Gastrocnemius medialis (tissue), 4 donors: ENCODE measurements at places on chromosomes 1 and 21.

- DNase-seq, result no peak
These were observed 580 bp downstream of the RBM34 start for GRCh38 chr1:235160383-235160956.

GRCh38 chr1:203308328-203308922 is 3.1 kb downstream of the BTG2 start:
- no peak for DNase-seq

DNA sequence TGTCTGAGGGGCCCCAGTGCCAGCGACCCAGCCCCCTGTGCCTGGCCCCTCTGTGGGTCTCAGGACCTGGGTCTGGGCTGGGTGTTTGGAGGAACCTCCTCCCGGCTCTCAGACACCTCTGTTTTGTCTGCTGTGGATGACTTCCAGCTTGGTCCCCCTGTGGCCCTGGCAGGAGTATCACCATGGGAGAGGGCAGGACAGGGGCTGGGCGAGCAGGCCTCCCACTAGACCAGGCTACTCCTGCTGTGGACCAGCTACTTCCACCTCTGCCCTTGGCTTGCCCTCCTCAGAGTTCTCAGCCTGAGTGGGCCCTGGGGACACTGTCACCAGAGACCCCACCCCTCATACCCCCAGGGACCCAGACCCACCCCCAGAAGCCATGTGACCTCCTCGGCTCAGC is 21.8 kb downstream of the PLCH2 start:
- no peak for DNase-seq

- DNase-seq, result no peak
These were observed 16.5 kb downstream of the LHX4 start for GRCh38 chr1:180246579-180246978.

DNA sequence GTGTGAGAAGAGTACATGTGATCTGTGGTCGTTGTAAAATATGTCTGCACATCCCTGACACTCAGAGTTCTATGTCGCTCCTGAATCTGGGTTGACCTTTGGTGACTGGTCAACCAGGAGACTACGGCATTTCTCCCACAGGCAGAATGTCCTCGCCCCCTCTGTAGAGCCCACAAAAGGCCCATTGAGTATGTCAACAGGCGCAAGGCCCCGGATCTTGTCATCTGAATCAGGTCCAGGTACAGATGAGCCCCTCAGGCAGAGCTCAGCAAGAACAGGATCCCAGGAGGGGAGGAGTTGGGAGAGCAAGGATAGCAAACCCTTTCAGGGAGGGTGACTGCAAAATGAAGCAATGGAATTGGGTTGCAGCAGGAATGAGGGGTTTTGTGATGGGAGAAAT is 126.5 kb downstream of the MATN1 start:
- DNase-seq, result no peak

- no peak for DNase-seq
These were observed 125.5 kb upstream of the SERBP1 start for GRCh38 chr1:67555461-67556296.

GRCh38 chr1:159866905-159867663 is 4.6 kb upstream of the VSIG8 start:
- no peak for DNase-seq

GRCh38 chr1:5577255-5578040 is 414.8 kb downstream of the NPHP4 start:
- DNase-seq, result no peak

DNA sequence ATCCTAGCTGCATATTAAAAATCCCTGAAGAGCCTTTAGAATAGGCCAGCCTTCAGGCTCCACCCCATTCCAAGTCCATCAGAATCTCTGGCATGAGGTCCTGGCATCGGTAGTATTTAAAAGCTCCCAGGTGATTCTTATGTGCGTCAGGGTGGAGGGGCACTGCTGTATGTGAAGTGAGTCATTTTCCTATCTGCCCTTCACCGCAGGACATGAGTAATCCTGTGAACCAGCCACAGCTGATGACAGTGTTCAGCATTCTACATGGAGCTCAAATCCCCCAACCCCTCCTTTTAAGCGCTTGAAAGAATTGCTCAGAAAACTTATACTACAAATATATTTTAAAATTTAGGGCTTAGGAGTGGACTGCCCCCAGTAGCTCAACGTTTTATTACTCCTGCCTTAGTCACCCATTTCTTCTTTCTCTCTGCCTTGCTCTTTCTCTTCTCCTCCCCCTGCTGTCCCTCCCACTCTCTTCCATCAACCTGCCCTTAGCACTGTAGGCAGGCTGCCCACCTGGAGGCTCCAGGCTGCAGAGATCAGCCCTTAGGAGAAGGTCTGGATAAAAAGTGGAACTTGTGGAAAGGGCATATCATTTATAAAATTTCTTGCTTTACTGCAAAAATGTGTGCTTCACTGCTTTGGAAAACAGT is 73.8 kb upstream of the ZNF281 start:
- DNase-seq, result no peak

- no peak for DNase-seq
These were observed at the start of gene SLC30A10 for GRCh38 chr1:219927956-219928790. Gene SLC30A10 (minus strand): TSS chr1:219928557. CDS start chr1:219928440, 117 bp downstream.

GRCh38 chr1:24459551-24460266 is 42.9 kb upstream of the RCAN3 start:
- DNase-seq, result no peak

GRCh38 chr21:41366522-41367151 is 4.8 kb downstream of the MX2 start:
- no peak for DNase-seq

DNA sequence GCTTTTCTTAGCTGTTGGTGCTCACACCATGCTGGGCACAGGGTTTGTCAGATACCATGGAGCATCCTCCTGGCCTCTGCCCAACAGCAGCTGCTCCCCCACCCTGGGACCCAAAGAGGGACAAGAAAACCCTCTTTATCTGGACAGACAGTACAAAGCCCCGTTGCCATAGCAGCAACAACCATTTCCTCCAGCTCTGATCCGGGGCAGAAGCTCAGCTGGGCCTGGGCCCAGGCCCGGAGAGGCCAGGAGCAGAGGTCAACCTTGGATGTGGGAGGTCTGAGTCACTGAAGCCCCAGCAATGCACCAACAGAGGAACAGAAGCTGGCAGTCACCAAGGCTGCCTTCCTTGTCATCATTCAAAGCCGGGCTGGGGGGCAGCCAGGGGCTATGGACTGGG is 228.4 kb upstream of the POU3F1 start:
- DNase-seq, result no peak

- DNase-seq, result no peak
These were observed 90.7 kb downstream of the URB2 start for GRCh38 chr1:229716704-229717103.

DNA sequence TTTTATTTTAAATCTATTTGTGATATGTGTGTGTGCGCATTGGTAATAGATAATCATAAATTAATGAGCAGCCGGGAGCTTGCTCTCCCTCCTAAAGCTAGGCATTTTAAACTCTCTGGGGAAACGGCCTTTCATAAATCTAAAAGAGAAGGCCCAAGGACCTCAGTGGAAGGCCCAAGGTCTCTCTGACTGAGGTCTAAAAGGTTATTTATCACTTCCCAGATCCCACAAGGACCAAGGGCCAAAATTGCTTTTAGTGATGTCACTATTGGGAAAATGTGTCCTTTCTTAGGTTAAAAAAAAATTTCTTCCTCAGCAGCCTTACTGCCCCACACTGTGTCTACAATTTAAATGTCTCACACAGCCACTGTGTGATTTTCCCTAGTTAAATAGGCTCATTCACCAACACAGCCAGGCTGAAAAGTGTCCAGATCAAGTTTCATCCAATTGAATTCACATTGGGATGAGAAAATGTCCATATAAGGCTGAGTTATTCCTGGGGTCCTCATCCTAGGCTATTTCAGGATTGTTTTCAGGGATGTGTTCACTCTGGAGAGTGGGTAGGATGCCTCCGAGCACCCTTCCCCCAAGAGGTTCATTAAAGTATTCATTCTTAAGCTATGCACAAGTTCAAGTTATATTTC is 46.1 kb downstream of the SLC44A3 start:
- DNase-seq, result no peak

DNA sequence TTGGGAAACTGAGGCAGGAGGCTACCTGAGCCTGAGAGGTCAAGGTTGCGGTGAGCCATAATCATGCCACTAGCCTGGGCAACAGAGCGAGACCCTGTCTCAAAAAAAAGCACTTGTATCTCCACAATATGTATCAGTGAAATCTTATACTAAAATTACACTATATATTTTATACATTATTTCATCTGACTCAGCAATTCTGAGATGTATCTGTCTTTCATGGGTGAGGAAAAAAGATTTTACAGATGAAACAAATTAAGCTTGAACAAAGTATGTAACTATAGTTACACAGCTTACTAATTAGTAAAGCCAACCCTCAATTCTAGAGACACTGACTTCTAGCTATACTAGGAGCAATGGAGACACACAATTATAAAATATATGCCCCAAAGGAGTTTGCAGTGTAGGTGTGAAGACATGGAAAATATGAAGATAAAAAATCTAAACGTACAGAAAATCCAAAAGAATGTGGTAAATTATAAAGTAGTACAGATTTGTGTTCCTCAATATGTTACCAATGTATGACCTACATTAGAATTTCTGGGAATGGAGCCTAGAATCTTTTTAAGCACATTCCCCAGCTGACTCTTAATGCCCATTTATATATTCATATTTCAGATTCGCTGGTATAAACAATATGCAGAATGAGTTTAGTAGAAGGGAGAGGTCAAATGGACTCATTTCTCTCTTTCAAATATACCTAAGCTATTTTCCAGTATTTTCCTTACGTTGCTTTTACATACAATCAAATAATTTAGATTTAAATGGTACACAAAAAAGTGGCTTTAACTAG is 14.6 kb downstream of the GTF2B start:
- no peak for DNase-seq

- no peak for DNase-seq
These were observed 53.1 kb downstream of the XCL1 start for GRCh38 chr1:168629466-168629865.

DNA sequence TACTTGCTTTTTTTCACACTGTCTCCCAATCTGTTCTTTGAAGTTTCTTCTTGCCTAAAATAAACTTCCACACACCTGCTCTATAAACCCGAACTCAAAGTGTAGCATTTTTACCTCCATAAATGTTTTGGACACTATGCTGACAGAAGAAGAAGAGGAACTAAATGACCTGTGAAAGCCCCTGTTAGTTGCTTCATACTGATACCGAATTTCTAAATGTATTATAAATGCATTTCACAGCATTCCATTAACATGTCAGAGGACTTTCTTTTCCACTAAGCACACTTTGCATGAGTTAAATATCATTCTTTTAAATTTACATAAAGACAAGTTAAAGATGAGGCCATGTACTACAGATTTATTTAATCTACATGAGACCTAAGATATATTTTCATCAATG is 281.0 kb downstream of the SMYD3 start:
- DNase-seq, result no peak

DNA sequence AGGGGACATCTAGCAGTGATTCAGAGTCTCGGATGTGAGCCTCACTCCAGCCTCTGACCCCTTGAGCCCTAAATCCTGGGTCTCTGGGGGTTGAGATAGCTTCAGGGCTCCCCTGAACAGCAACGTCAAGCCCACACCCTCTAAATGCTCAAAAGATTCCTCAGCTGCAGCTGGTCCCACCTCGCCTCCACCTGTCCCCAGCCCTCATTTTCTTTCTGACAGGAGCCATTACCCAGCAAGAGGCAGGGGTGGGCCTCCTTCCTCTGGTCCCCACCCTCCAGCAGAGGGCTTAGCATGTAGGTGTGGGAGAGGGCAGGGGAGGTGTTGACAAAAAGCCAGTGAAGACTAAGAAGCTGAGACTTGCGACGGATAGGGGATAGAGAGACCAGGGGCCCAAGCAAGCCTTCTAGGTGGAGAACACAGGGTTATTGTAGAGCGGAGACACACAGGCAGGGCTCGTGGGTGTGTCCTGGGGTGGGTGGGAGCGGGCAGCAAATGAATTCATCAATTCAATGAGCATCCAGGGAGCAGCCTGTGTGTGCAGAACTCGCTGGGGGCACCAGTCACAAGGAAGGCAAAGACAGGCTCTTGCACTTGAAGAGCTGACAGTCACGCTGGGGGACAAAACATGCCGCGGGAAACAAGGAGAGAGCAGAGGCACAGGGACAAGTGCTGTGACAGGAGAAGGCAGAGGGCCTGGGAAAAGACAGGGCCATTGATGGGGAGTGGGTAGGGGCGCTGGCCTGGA is 48.9 kb upstream of the GOLT1A start:
- DNase-seq, result no peak

DNA sequence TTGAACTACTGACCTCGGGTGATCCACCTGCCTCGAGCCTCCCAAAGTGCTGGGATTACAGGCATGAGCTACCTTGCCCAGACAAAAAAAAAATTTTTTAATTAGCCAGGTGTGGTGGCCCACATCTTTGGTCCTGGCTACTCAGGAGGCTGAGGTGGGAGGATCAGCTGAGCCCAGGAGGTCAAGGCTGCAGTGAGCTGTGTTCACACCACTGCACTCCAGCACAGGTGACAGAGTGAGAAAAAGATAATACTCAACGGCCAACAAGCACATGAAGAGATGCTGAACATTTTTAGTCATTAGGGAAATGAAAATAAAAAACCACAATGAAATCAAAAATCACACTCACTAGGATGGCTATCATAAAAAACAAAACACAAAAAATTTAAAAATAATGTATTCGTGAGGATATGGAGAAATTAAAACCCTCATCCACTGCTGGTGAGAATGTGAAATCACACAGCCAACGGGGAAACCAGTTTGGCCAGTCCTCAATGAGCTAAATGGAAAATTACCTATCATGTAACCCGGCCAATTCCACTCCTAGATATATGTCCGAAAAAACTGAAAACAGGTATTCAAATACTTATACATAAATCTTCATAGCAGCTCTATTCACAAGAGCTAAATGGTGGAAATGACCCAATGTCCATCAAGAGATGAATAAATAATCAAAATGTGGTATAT is 41.2 kb downstream of the ENAH start:
- no peak for DNase-seq

DNA sequence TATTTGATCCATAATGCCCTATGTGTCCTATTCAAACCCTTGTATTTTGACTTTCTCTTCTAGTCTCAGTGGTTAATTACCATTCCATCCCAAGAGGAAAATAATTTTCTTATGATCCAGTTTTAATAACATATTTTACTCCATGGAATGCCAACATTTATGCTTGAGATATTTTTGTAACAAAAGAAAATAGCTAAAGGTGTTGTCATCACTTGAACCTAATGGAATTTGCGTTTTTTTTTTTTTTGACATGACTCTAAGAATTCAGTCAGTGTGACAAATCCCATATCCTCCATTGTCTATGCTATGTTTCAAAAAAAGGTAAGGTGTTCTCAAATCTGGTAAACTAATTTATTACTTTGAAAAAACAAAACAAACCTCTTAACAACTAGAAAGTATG is 324.1 kb upstream of the ADAMTS5 start:
- no peak for DNase-seq
